ENCODE measurements at places on chromosomes 11 and 22. TPM values are rescaled to one million over a fixed set of nuclear protein-coding genes. Genes with fewer than 3 reads are reported as not detected.

GGTLC3 gene
- not detected for polyA plus RNA-seq

GNG3 gene
- 0.61 TPM for polyA plus RNA-seq

MAPK8IP2 gene
- 0.70 TPM for polyA plus RNA-seq

LYVE1 gene
- polyA plus RNA-seq: 55.4 TPM

BAD gene
- 31.0 TPM for polyA plus RNA-seq

DRD4 gene
- 1.2 TPM for polyA plus RNA-seq

NPAS4 gene
- polyA plus RNA-seq: 0.21 TPM

CBLIF gene
- polyA plus RNA-seq: not detected

PNPLA5 gene
- not detected for polyA plus RNA-seq

GAL3ST1 gene
- 6.5 TPM for polyA plus RNA-seq

NELL1 gene
- polyA plus RNA-seq: 3.2 TPM

CHEK1 gene
- 8.8 TPM for polyA plus RNA-seq

OR5D14 gene
- not detected for polyA plus RNA-seq

CCDC87 gene
- polyA plus RNA-seq: 0.25 TPM

OR52D1 gene
- polyA plus RNA-seq: not detected

ANKK1 gene
- polyA plus RNA-seq: 0.26 TPM

MMP7 gene
- 0.18 TPM for polyA plus RNA-seq

TP53AIP1 gene
- polyA plus RNA-seq: 0.21 TPM

LIF gene
- 0.90 TPM for polyA plus RNA-seq

TEX12 gene
- polyA plus RNA-seq: 0.23 TPM

GPHA2 gene
- polyA plus RNA-seq: not detected

COPB1 gene
- 75.5 TPM for polyA plus RNA-seq

TSPAN32 gene
- polyA plus RNA-seq: 5.3 TPM

LMO1 gene
- polyA plus RNA-seq: 1.9 TPM

B3GAT3 gene
- polyA plus RNA-seq: 21.4 TPM

MAML2 gene
- 5.7 TPM for polyA plus RNA-seq

APIP gene
- polyA plus RNA-seq: 22.2 TPM

CLMP gene
- 12.5 TPM for polyA plus RNA-seq

CCT8L2 gene
- not detected for polyA plus RNA-seq

RBM7 gene
- 20.9 TPM for polyA plus RNA-seq

OR51E2 gene
- polyA plus RNA-seq: 0.76 TPM

HOATZ gene
- polyA plus RNA-seq: not detected

GDPD4 gene
- polyA plus RNA-seq: 0.26 TPM

DKK3 gene
- 49.7 TPM for polyA plus RNA-seq

ISX gene
- polyA plus RNA-seq: not detected

ST14 gene
- 0.67 TPM for polyA plus RNA-seq

GAL gene
- polyA plus RNA-seq: not detected

MTFP1 gene
- 6.9 TPM for polyA plus RNA-seq

ANGPTL5 gene
- not detected for polyA plus RNA-seq

MRGPRX4 gene
- polyA plus RNA-seq: not detected

TBX1 gene
- polyA plus RNA-seq: 17.2 TPM

SLC22A6 gene
- polyA plus RNA-seq: not detected

RTN4RL2 gene
- 47.3 TPM for polyA plus RNA-seq

CECR2 gene
- 30.5 TPM for polyA plus RNA-seq

IFT27 gene
- 23.3 TPM for polyA plus RNA-seq
